GM12878 (cell line): ENCODE measurements at places on chromosomes 16 and 17.

GRCh38 chr17:50129353-50129727 lies 620 bp downstream of the SAMD14 start:
- DNase-seq: no peak

- DNase-seq: no peak
These were observed 44.5 kb downstream of the LAT start for GRCh38 chr16:29029168-29029994.

DNA sequence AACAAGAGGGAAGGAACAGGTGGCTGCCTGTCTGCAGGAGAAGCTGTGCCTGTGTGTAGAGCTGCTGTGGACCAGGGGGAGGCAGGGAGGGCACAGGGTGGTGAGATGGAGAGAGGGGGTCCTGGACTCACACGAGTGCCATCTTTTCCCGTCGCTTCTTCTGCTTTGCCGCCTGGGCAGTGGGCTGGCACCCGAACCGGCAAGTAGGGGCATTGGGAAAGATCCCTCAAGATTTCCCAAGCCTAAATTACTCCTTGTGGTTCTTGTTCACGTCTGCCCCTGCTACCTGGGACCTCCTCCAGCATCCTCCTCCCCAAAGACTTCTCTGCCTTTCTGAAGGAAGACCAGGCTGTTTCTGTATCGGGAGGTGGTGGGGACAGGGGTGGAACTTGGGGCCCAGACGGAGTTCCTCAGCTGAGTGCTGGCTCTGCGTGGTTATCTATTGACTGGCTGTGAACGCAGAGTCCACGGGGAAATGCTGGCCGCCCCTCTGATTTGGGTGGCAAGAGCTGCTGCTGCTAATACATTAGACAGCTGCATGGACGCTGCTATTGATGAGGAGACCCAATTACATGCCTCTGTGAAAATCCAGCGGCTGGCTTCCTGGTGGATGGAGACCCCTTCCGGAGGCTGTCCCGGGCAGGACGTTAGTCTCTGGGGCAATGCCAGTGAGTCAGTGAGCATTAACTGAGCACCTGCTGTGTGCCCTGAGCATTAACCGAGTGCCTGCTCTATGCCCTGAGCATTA lies 114.5 kb downstream of the OR1D5 start:
- DNase-seq: no peak

GRCh38 chr16:23318639-23319038 lies 16.5 kb downstream of the SCNN1B start:
- DNase-seq: no peak

- DNase-seq: no peak
These were observed 51.8 kb downstream of the MYH3 start for GRCh38 chr17:10605221-10605783.

DNA sequence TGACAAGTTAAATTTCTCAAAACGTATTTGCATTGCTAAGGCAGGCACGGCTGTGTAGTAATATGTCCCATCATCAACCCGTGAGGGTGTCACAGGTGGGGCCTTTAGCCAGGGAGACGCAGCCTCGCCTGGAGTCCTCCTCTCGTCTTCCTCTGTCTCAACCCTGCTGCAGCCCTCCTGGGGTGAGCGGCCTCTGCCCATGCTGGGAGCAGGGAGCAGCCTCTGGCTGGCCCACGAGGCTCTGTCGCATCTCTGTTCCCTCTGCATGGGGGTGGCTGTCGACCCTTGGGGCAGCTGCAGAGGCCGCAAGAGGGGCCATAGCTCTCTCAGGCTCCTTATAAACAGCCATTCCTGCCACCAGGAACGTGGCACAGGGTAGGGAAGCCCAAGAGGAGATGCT lies 806 bp upstream of the SMIM5 start:
- no peak for DNase-seq

DNA sequence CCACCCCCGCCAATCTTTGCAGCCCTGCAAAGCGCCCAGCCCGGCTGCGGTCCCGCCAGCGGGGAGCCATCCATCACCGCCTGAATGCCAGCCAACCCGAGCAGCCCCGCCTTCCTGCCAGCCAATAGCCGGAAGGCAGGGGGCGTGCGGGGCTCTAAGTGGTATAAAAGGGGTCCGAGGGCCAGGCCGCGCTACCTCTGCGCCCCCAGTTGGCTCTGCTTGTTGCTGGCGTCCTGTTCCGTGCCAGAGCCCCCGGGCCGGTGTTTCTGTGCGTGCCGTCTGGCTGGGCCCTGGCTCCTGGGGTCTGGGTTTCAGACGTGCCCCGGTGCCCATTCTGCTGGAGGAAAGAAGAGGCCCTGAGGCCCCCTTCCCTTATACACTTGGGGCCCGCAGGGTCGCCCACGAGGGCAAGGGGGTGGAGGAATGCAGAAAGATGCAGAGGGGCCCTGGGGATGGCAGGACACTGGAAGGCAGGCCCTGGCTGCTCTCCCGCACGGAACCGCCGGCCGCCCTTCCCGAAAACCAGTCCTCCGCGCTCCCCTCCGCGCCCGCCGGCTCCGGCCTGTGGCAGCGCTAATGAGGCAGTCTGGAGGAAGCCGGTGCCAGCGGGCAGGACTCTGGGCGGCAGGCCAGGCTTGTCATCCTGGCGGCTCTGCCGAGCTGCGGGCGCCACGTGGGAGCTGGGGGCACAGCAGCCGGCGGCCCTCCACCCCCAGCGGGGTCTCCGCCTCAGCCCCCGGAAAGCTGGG lies 14.0 kb downstream of the COPZ2 start:
- no peak for DNase-seq

DNA sequence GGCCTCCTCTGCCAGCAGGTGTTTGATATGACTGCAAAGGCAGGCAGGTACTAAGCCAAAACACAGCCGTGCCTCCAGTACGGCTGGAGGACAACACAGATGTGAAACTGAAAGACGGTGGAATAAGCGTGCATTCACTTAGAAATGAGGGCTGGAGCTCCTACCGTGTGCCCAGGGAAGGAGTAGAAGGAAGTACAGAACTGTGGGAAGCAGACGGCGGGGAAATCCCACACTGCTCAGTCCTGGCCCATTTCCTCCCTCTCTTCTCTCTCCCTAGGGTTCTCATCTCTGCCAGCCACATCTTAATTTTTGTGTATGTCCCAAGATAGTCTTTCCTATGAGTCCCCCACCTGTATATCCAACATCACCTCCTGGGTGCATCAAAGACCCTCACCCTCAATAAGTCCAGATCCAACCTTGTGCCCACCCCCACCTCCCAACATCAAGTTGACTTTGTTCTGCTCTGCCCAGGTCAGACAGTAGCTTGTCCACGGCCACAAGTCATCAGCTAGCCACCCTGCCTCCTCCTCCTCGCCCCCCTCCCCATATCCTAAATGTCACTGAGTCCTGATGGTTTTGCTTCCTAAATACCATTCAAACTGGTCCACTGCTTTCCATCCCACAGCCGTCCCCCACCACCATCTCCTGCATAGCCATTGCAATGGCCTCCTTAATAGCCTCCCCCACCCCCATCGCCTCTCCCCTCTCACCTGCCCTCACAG lies 77.1 kb upstream of the RPL38 start:
- DNase-seq: no peak

GRCh38 chr16:17302214-17302613 lies 168.5 kb downstream of the XYLT1 start:
- DNase-seq: no peak

- no peak for DNase-seq
These were observed 47.8 kb upstream of the IRF8 start for GRCh38 chr16:85851034-85851785.

DNA sequence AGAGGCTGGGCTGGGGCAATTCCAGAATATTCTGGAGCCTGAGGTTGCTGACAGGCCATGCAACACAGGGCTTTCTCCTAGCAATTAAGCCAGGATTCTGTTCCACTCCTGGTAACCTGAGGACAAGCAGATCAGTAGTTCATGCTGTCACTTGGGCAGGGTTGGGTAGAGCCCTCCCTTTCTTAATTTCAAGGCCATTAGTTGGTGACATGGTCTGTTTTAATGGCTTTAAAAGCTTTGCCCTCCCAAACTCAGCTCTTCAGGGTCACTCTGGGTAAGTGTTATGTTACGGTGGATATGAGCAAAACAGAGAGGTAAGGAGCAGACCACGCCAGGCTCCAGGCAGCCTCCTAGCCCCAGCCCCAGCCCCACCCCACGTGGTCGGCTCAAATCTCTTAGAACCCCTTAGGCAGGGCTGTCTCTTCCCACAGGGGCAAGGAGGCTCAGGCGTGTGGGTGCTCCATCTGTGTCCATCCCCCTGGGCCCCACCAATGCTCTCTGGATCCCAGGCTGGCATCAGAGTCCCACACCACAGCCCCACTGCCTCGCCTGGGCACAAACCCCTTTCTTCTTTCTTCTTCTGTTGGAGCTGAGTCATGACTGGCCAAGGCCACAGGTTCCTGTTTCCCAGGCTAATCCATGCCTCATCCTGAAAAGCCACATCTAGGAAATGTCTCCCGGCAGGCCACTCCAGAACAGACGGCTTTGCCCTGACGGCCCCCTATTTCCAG lies 27.5 kb downstream of the CEP295NL start:
- DNase-seq: no peak

DNA sequence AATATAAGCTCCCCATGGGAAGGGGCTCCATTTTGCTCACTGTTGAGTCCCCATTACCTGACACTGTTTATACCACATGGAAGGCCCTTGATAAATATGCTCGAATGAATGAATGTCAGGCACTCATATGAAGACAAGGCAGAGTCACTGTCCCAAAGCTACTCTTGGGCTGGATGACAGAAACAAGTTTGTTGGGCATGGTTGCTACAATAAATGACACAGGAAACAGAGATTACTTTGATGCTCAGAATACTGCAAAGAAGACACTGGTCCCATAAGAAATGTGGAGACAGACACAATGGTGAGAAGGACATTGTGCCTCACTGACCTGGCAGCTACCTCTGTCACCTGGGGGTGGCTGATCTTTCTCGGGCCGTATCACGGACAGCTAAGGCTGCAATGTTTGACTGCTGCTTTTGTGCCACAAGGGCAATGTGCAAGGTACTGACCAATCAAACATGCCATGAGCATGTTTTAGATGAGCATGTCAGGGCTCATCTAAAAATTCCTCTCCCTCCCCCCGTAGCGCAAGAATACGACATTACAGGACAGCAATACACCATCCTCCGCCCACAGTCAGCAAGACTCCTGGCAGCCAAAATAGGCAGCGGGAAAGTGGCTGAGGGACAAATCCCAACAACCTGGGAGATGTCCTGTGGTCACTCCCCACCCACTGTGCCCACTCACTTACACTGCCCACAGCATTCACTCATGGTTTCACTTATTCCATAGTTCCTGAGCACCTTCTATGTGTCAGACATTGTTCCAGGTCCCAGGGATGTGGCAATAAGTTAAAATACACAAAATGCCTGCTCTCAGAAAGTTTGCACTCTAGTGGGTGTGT lies 5.0 kb downstream of the PIK3R6 start:
- no peak for DNase-seq

DNA sequence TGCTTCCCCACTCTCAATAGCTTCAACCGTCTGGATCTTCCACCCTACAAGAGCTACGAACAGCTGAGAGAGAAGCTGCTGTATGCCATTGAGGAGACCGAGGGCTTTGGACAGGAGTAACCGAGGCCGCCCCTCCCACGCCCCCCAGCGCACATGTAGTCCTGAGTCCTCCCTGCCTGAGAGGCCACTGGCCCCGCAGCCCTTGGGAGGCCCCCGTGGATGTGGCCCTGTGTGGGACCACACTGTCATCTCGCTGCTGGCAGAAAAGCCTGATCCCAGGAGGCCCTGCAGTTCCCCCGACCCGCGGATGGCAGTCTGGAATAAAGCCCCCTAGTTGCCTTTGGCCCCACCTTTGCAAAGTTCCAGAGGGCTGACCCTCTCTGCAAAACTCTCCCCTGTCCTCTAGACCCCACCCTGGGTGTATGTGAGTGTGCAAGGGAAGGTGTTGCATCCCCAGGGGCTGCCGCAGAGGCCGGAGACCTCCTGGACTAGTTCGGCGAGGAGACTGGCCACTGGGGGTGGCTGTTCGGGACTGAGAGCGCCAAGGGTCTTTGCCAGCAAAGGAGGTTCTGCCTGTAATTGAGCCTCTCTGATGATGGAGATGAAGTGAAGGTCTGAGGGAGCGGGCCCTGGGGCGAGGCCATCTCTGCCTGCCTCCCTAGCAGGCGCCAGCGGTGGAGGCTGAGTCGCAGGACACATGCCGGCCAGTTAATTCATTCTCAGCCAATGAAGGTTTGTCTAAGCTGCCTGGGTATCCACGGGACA lies 11.1 kb upstream of the CLEC18A start:
- no peak for DNase-seq

DNA sequence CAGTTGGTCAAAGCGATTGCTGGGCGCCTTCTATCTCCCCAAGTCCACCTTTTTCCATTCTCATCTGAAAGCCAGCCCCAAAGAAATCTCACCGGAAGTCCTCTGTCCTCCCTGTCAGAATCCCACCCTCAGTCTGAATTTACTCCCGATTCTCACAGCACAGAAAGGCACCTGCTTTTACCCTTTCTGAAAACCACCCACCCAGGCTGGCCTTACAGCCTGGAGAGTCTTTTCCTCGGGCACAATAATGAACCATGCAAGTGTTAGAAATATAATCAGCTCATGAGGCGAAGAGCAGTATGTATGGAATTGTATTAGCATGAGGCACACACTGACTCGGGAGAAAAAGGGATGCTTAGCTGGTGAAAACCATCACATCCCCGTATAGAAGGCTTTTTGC lies 1.2 kb upstream of the ZFHX3 start:
- DNase-seq: no peak

- no peak for DNase-seq
These were observed 25.9 kb downstream of the OGFOD1 start for GRCh38 chr16:56477096-56477878.

DNA sequence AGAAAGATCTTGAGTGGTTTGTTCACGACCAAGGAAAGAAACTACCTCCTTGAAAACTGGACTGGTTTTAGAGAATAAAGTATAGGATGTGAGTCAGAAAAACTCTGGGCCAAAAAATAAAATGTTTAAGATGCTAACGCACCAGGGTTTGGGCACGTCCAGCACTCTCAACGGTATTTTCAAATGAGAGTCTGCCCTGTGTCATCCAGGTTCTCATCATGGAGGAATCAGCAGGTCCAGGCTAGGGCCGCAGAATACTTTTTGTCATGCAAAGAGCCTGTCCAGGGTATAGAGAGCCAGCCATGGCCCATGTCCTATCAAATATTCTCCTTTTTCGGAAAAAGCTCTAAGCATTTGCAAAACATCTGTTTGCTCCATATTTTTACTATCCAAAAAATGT lies 2.4 kb downstream of the NXN start:
- DNase-seq: no peak

GRCh38 chr16:31063495-31063842 lies 10.6 kb downstream of the ZNF668 start:
- DNase-seq: no peak

DNA sequence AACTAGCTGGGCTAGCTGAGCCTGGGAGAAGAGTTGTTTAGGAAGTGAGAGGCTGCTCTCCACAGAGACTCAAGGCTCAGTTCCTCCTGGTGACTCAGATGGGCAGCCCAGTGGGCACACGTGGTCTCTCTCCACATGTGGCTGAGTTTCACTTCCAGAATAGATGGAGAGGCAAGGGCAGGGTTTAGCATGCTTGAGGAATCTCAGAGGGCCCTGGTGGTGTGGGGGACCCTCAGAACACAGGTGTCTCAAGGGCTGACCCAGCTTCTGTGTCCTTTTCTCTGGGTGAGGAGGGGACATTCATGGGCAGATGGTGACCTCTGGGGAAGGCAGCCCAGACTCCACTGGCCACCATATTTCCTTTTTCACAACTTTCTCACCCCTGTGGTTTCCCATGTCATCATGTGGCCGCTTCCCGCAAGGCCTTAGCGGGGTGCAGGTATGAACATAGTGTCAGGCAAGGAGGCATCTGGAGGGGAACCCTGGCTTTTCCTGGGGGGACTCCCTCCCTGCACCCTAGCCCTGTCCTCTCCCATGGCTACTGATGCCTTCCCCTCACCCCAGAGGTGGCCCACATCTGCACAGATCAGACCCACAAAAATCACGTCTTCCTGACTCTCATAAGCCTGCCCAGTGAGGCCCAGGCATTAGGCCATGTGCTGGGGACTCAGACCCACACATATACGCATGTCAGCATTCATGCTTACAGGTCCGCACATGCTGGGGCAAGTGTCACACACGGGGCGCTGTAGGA lies 3.3 kb downstream of the GRN start:
- DNase-seq: peak; percentile 91
